ENCODE measurements at places on chromosomes 11 and 22. TPM values are rescaled to one million over a fixed set of nuclear protein-coding genes. Genes with fewer than 3 reads are reported as not detected.

BEST1 gene
- polyA plus RNA-seq, result 1.3 TPM

OR52N1 gene
- polyA plus RNA-seq, result not detected

KDM4E gene
- polyA plus RNA-seq, result not detected

DNAL4 gene
- 8.3 TPM for polyA plus RNA-seq

MRGPRF gene
- not detected for polyA plus RNA-seq

PANX2 gene
- 1.9 TPM for polyA plus RNA-seq

DNA sequence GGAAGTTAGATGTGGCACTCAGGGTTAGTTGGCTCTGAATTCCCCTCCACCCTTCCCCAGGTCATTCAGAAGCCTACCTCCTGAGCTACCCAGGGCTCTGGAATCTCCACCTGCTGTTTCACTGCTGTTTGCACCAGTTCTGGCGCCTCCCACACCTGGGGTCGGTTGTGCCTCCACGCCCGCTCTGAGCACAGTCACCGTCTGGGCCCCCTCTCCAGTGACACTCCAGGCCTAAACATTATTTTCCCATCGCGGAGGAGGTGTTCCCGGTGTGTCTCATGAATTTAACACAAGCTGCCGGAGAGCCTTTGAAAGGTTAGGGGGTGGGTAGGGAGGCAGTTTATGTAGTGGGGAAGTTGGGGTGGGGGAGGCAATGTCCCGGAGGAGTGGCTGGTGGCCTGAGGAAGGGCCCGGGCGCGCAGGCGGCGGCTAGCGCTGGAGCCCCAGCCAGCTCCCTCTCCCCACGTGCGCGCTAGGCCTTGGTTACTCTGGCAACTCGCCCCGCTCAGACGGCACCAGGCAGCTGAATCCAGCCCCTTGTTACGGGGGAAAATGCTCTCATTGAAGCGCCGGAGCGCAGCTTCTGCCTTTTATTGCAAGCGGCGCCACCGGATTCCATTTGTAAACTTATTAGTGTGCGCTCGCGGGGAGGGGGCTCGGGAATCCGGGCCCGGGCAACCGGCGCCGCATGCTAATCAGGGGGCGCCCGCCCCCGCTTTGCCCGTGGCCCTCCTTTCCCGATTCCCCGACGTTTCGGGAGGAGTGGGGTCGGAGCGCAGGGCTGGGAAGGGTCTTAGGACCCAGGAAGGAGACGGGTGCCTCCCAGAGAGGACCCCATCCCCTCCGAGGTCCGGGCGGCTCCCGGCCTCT, 52.4 kb downstream of the GRIK4 start:
- no peak overlapping the region for H3K27ac ChIP-seq
- DNase-seq, result no peak
- H3K4me3 ChIP-seq, result no peak overlapping the region
- peaks cover 58% of the 10 kb centered on the region for H3K27me3 ChIP-seq
- H3K4me1 ChIP-seq, result no peaks in the 10 kb centered on the region

DNA sequence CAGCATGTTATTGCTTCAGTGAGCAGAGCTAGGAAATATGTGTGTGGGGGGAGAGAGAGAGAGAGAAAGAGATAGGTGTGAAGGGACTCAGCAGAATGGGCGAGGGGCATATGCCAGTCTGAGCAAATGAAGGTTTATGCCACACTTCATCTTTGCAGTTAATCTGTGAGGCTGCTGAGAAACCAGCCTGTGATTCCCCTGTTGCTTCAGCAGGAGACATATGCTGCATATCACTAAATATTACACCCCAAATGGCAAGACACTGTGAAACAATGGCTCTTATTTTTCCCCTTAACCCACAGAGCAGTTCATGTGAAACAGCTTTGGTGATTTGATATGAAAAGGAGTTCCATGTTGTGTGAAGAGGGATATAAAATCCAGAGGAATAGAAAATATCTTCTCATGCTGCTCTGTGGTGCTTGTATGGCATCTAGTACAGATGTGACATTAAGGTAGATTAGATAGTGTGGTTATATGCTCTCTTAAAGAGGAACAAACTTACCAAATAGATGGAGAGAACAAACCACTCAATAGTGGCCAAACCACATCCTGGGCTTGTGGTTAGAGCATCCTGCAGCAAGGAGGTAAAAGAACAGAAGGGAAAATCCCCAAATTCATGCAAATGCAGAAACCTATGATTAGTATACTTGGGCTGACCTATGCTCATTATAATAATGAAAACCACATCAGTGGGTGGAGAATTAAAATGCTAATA, 864.2 kb downstream of the FAM181B start:
- H3K27me3 ChIP-seq, result no peaks in the 10 kb centered on the region
- no peak overlapping the region for H3K4me3 ChIP-seq
- no peaks in the 10 kb centered on the region for H3K36me3 ChIP-seq
- H3K4me1 ChIP-seq, result no peaks in the 10 kb centered on the region
- no peak for DNase-seq
- no peak overlapping the region for H3K27ac ChIP-seq

DNA sequence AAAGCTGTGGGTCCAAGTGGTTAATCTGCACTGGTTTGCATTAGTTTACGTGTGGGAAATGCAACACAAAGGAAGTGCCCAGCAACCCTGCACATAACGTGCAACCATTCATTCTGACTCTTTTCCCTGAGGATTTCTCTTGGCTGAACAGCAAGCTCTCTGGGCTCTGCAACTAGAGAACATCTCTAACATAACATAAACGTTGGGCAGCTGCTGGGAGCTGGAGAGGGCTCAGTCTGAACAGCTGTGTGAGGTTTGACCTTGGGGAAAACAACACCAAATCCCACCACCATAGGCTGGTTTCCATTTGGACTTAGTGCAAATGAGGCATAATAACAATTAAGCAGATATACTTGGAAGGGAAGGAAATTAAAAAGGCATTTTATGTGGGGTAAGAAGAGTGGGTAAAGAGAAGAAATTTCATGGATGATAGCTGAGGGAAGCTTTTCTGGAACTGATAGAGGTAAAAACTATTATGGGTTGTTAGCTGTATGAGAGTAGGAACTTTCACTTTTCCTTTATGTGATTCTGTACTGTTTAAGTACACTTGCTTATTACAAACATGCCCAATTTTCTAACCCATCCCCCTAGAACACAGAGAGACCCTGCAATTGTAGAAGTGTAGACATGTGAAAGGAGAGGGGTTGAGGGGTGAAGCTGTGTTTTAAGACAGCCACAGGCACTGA, 76.2 kb downstream of the SNX19 start:
- H3K4me1 ChIP-seq, result no peaks in the 10 kb centered on the region
- H3K27me3 ChIP-seq, result peaks cover 4% of the 10 kb centered on the region
- no peaks in the 10 kb centered on the region for H3K36me3 ChIP-seq
- no peak overlapping the region for H3K4me3 ChIP-seq
- DNase-seq, result no peak
- no peak overlapping the region for H3K27ac ChIP-seq

DNA sequence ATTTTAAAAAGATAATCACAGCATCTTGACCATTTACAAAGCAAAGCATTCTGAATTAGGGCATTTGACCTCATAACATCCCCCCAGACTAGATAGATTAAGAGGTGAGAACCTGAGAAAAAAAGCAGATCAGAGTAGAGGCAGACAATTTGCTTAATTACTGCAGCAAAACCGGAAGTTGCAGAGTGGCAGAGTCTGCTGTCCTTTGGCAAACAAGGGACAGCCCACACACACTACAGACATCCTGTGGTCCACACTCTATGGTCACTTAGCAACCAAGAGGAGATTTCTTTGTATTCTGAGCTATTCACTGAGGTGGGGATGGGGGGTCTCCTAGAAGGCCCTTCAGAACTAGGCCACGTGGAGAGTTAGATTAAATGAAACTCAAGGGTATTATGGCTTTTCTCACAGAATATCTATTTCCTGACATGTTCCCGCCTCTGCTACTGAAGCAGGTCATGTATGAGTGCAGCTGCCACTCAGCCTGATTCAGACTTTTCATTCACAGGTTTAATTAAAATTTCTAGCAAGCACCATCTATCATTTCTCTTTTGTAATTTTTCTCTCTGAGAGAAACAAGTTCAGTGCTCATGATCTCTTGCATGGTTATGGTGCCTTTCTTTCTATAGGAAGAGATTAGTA, 48.5 kb downstream of the SVIP start:
- DNase-seq, result no peak
- no peak overlapping the region for H3K4me3 ChIP-seq

DNA sequence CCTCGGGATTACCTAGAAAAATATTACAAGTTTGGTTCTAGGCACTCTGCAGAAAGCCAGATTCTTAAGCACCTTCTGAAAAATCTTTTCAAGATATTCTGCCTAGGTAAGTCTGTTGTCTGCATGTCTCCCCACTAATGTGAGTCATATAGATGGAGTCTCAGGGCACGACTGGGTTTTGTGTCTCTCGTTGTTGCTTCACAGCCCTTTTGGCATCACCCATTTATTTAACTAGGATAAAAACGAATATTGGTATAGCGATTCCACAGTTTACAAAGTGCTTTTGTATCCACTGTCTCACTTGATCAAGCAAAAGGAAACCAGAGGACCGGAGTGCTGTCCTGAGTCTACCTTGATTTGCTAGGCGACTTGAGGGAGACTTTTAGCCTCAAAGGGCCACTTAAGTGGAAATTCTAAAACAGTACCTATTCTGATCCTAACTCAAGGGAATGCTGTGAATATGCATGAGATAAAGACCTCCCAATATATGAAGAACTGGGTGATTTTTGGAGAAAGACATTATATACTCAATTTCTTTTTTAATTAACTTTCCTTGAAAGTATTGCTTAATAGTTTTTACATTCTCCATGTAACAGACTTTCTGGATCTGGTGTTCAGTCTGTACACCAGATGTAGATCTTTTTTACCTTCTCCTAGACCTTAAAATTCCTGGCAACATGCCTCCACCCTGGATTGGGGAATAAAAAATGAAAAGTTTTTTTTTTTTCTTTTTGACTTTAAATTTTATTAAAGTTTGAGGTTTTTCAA, 590 bp downstream of the NNMT start:
- no peaks in the 10 kb centered on the region for H3K36me3 ChIP-seq
- H3K27ac ChIP-seq, result peak overlapping the region; percentile 86
- peak overlapping the region; percentile 4 for H3K4me3 ChIP-seq

- H3K27me3 ChIP-seq, result no peaks in the 10 kb centered on the region
- no peaks in the 10 kb centered on the region for H3K4me1 ChIP-seq
- no peak overlapping the region for H3K27ac ChIP-seq
- H3K4me3 ChIP-seq, result no peak overlapping the region
- DNase-seq, result no peak
- no peaks in the 10 kb centered on the region for H3K36me3 ChIP-seq
Measured at GRCh38 chr11:38356255-38356654, 1758.2 kb upstream of the RAG2 start.

- DNase-seq, result no peak
- H3K4me3 ChIP-seq, result no peak overlapping the region
- no peaks in the 10 kb centered on the region for H3K27me3 ChIP-seq
- peaks cover 98% of the 10 kb centered on the region for H3K36me3 ChIP-seq
- H3K27ac ChIP-seq, result no peak overlapping the region
- peaks cover 10% of the 10 kb centered on the region for H3K4me1 ChIP-seq
Measured at GRCh38 chr11:33863418-33864172, 28.3 kb downstream of the LMO2 start.

DNA sequence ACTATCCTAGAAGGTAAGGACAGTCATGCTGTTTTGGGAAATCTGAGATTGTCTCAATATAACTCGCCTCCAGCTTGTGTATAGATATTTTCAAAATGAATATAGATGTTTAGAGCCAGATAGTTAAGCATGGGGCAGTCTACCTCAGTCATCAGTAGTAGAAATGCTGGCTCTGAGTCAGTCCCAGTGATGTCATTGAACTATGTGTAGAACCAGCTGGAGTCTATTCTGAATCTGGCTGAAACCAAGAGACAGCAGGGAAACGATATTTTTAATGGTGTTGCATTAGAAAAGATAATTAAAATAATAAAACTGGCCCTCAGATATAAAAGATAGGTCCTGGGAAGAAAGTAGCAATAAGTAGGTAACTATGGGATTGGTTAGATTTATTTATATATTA, 25.9 kb downstream of the PIWIL4 start:
- H3K4me3 ChIP-seq, result no peak overlapping the region
- no peaks in the 10 kb centered on the region for H3K4me1 ChIP-seq
- H3K27ac ChIP-seq, result no peak overlapping the region
- no peaks in the 10 kb centered on the region for H3K27me3 ChIP-seq

DNA sequence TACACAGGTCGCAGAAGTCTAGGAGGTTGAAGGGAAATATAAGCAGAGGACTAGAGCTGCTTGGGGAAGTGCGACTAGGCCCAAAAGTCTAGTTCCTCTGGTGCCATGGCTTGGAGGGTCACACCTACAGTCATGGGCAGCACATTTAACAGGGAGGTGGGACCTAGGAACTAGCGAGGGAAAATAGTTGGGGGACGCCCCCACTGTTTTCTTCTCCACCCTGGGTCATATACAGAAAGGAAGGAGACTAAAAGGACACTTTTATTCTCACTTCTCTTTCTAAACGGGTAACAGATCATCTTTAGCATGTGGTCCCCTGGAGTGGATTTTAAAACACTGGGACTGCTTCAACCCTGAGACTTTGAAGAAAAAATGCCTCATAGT, 16.6 kb downstream of the APIP start:
- no peaks in the 10 kb centered on the region for H3K4me1 ChIP-seq
- no peak for DNase-seq
- H3K27ac ChIP-seq, result no peak overlapping the region
- no peak overlapping the region for H3K4me3 ChIP-seq
- peaks cover 16% of the 10 kb centered on the region for H3K36me3 ChIP-seq

- H3K27ac ChIP-seq, result no peak overlapping the region
- DNase-seq, result no peak
- H3K4me3 ChIP-seq, result no peak overlapping the region
- H3K27me3 ChIP-seq, result peaks cover 3% of the 10 kb centered on the region
- H3K36me3 ChIP-seq, result no peaks in the 10 kb centered on the region
Measured at GRCh38 chr11:7480113-7480512, 5.2 kb upstream of the OLFML1 start.

- no peak for DNase-seq
- no peaks in the 10 kb centered on the region for H3K36me3 ChIP-seq
- peaks cover 49% of the 10 kb centered on the region for H3K27me3 ChIP-seq
- H3K4me3 ChIP-seq, result no peak within 1 kb of the TSS
- H3K27ac ChIP-seq, result no peak within 1 kb of the TSS
- H3K4me1 ChIP-seq, result no peaks in the 10 kb centered on the region
Measured at GRCh38 chr11:79440571-79441460, at the start of gene TENM4. TENM4 (minus strand) TSS chr11:79441030; CDS start chr11:79069944, 371,086 bp downstream.

- H3K27ac ChIP-seq, result no peak overlapping the region
- H3K4me3 ChIP-seq, result no peak overlapping the region
- H3K36me3 ChIP-seq, result peaks cover 50% of the 10 kb centered on the region
- H3K4me1 ChIP-seq, result no peaks in the 10 kb centered on the region
- H3K27me3 ChIP-seq, result no peaks in the 10 kb centered on the region
Measured at GRCh38 chr22:29684244-29684643, 35.6 kb upstream of the CABP7 start.
